Activated CD4-positive, alpha-beta memory T cell treated with anti-CD3 and anti-CD28 coated beads for 36 hours (primary cell): ENCODE measurements at places on chromosomes 13 and 19. TPM values are rescaled to one million over a fixed set of nuclear protein-coding genes. Genes with fewer than 3 reads are reported as not detected.

ZNF546 gene
- 5.5 TPM for total RNA-seq

HCN2 gene
- 1.0 TPM for total RNA-seq

DNA sequence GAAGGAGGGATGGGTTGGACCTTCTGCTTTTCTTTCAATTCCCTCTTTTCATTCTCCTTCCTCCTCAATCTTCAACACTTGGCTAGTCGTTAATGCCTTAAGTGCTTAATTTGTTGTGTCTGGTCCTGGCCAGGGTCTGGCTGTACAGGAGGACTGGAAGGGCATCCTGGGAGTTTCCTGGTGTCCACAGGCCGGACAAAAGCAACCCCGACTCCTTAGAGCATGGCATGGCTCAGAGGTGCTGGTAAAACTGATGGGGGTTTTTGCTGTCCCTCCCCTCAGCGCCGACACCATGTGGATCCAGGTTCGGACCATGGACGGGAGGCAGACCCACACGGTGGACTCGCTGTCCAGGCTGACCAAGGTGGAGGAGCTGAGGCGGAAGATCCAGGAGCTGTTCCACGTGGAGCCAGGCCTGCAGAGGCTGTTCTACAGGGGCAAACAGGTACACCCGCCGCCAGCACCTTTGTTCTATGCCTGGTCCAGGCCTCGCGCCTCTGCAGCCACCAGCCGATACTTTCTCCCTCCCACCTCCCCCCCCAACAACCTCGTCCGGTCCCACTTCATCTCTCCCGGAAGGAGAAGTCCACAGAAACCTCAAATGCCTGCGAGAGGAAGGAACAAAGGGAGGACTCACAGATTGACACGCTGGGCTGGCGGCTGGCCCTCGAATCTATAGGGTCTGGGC lies 1.4 kb downstream of the UHRF1 start:
- DNase-seq: peak; percentile 37

DNA sequence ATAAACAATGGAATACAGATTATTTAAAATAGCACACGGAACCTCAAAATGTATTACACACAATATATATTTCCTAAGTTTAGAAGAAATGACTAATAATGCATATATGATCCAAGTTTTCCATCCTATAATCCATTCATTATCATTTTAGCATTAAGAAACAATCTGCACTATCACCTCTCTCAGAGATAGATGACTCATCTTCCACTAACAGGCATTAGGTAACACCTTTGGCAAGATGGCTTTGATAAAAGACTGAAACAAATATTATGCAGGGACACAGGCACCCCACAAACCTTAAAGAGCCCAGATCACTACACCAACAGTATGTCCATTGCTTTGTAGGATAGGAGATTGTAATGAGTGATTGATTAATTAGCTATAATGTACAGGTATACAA lies 4.1 kb downstream of the ENOX1 start:
- no peak for DNase-seq

DNA sequence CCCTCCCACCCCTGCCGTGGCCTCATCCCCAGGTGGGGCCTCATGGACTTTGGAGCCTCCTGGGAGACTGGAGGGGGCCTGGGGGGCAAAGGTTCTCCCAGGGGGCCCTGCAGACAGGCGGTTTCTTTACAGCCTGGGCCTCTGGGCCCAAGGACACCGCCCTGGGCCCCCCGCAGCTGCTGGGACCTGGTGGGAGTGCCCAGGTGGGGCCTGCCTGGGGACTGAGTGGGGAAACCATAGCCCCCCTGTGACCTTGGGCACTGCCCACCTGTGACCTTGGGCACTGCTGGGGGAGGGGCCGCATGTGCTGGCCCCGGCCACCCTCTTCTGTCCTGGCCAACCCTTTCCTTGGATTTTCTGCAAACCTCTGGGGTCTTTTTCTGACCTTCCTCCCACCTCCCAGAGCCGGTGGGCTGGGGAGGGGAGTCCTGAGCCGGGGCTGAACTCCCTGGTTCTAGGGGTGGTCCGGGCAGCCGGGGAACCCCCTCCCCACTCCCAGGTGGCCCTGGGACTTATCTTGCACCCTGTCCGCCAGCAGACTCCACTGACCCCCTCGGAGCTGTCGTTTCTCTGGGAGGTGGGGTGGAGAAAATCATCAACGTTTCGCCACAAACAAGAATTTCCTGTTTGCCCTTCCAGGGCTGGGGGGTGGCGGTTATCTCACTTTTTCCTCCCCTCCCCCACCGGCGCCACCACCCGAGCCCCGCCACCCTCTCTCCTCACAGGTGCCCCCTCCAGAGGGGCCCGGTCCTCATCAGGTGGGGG lies 27.0 kb downstream of the ARID3A start:
- no peak for DNase-seq

DNA sequence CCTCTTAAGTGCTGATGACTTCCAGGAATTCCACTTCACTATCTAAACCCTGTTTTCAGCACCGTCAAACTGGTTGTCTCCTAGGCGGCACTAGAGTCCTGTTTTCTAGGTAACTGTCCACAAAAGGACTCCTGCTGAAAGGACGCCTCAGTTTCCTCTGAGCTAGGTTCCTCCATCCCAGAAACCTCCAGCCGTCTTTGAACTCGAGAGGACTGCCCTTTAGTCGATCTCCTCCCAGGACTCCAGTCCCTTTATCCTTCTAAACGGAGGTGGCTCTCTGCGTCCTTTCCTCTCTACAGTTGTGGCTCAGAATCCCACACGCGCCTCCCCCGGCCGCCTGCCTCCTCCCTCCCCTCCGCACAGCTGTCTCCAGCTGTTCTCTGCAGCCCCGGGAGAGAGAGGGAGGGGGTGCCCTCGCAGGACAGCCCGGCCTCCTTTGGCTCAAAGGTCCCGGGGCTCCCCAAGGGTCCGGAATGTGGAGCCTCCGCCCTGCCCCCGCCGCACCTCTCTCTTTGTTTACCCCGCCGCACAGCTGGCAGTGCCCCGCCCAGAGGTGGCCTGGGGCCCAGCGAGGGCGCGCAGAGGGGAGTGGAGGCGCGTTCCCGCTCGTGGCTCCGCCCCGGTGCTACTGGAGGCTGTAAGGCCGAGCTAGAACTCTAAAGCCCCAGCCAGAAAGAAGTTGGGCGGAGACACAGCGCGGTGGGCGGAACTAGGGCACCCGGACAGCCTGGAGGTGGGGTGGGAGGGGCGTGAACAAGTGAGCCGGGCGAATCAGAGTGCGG lies 2.4 kb downstream of the LTBP4 start:
- peak; percentile 99 for DNase-seq

CDC34 gene
- total RNA-seq: 45.9 TPM

GRCh38 chr19:47863514-47863936 lies 4.5 kb downstream of the TPRX2 start:
- DNase-seq: peak; percentile 90

DNA sequence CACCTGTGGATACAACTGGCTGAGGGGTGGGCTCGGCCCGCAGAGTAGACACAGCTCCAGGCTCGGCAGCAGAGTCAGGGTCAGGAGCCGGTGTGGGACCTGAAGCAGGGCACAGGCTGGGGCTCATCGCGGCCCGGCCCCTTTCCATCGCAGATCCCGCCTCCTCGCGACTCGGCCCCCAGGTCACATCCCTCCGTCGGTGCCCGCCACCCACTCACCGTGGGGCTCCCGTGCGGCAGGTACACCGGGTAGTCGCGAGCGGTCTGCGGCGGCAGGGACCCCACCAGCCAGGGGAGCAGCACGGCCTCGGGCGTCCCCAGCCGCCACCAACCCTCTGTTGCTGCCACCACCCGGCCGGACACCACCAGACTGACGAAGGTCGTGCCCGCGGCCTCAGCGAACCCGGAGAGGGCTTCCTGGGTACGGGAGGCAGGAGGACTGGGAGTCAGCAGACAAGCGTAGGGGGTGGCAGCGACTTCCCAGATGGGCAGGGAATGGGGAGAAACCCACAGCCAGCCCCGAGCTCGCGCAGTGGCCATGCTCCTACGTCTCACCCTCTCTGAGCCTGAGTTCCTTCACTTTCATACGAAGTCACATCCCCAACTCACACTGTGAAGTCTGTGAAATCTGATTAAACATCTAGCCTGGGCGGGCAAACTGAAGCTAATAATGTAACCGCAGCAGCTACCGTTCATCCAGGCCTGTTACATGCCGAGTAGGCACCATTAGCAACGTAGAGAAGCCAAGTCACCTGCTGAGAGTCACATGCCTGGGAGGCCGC lies 3.7 kb downstream of the FUZ start:
- peak; percentile 66 for DNase-seq

DNA sequence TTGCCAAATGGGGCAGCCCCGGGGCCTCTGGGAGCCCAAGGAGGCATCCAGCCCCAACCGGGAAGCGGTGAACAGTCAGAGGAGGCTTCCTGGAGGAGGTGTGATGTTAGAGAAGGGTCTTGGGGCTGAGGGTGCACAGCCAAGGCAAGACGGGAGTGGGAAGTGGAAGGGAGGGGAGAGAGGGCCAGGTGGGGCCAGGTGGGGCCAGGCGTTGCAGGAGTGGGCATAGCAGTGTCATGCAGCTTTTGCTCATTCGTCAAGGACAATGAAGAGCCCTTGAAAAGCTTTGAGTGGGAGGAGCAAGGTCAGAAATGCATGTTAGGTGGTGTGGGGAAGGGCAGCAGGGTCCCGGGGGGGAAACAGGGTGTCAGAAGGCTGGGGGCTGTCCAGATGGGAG lies 1.8 kb downstream of the FBN3 start:
- DNase-seq: no peak

DNA sequence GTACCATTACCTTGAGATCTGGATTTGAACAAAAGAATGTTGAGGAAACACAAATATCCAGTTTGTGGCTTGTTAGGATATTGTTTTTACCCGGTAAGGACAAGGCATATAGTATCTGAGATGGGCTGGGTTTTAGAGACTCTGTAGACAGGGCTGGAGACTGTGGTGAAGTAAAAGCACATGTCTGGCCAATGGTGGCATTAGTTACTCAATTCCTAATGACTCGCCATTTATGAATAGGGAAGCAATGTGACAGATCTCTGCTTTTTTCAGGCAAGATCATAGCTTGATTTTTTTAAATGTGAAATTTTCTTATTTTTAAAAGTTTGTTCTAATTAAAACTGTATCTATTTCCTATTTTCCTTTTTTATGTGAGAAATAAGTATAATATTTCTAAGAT lies 371.1 kb upstream of the SPRY2 start:
- DNase-seq: no peak

NLRP4 gene
- total RNA-seq: not detected

OR7A5 gene
- total RNA-seq: not detected

PCSK4 gene
- total RNA-seq: 1.5 TPM

GRCh38 chr19:35620001-35620400 lies 7.5 kb downstream of the HAUS5 start:
- DNase-seq: no peak

GRCh38 chr13:25679159-25679558 lies 307.4 kb downstream of the ATP8A2 start:
- DNase-seq: no peak

IRGC gene
- not detected for total RNA-seq

- DNase-seq: peak; percentile 50
Observed at GRCh38 chr19:7550987-7551761, 15.7 kb downstream of the PNPLA6 start.

DNA sequence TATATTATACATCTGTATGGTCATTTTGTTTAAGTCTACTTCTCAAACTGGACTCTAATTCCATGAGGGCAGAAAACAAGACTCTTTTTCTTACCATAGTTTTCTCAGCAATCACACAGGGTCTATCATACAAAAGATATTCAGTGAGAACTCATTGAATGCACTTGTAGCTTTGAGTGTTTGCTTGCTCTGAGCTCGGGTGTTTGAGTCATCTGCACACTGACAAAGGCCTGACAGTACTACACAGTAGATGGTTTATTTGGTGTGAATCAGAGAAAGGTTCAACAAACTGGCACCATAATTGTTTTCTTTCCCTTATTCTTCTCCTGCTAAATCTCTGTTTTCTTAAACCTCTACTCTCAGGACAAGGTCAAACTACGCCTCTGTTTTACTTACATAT lies 586.4 kb downstream of the LMO7 start:
- DNase-seq: no peak
